Common myeloid progenitor, CD34-positive (primary cell): ENCODE measurements at places on chromosomes 7 and 10.

DNA sequence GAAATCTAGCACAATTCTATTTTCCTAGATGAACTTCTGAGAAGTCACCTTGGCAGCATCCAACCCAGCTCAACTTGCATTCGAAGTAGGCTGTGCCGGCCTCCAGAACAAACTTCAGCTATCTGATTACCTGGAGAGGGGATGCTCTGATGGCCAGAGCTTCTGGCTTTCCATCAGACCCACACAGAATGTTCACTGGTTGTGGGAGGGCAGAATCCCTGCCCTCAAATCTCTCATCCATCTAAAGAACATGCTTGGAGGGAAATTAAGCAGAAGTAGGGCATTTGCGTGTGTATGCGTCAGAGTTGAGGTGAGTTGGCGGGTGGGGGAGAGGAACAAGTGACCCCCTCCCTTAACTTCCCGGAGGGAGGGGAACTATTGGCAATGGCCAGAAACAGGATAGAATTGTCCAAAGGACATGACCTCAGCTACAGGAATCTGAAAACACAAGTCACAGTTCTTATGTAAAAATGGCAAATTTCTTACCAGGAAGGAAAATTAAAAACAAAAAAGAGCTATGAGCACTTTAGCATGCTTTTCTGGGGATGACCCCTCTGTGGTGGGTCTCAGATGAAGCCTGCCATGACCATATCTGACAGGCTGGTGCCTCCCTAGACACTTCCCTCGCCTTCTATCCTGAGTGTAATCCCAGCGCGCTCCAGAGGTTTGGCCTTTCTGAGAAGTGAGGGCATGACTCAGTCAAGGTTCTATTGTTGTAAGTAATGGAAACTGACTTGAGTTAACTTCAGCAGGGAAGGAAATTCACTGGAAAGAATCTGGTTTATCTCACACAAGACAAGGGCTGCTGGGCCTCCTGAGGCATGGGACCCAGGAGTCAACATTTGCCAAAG is 278.8 kb downstream of the RPS24 start:
- DNase-seq, result no peak

- DNase-seq, result no peak
Observed at GRCh38 chr10:78765726-78766335, 302.9 kb upstream of the ZMIZ1 start.

DNA sequence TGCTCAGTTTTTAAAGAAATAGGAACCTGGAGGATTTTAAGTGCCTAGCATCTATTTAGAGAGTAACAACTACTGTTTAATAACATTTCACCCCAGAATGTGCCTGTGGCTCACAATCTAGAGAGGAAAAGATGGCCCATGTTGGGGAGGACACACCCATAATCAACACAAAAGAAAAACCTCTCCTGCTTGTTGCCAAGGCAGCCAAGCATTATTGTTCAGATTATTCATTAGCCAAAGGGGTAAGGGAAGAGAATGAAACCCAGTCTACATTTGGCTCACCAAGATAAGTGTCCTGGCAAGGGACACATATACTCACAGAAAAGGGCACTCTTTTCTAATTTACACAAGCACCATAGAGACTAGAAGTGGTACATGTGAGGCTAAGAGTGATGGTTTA is 17.7 kb upstream of the IFIT1B start:
- peak; percentile 52 for DNase-seq

GRCh38 chr7:147829016-147829415 is 761.5 kb upstream of the C7orf33 start:
- DNase-seq, result no peak

- no peak for DNase-seq
Observed at GRCh38 chr10:102621443-102622325, 22.6 kb upstream of the TRIM8 start.

GRCh38 chr10:27646604-27647175 is 98.9 kb downstream of the MKX start:
- DNase-seq, result no peak

- DNase-seq, result no peak
Observed at GRCh38 chr10:93941606-93942005, 47.8 kb downstream of the SLC35G1 start.

- DNase-seq, result no peak
Observed at GRCh38 chr7:155233311-155234157, 64.1 kb upstream of the INSIG1 start.

GRCh38 chr10:20970708-20971107 is 73.6 kb upstream of the NEBL start:
- DNase-seq, result no peak

DNA sequence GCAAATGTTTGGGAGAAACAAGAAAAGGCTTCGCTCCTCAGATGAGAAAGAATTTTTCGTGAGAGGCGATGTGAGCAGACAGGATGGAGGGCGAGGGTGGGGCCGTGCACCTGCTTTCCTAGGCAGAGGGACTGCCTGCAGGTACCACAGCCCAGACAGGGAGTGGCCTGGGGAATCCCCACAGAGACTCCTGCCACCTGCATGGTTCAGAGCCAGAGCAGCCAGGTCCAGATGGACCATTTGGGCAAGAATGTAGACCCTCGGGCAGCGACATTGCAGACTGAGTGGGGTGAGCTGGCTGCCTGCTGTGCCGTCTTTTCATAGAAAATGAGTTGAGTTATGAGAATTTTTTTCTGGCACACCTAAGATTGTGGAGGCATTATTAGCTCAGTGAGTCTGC is 216.8 kb downstream of the SNX10 start:
- no peak for DNase-seq

DNA sequence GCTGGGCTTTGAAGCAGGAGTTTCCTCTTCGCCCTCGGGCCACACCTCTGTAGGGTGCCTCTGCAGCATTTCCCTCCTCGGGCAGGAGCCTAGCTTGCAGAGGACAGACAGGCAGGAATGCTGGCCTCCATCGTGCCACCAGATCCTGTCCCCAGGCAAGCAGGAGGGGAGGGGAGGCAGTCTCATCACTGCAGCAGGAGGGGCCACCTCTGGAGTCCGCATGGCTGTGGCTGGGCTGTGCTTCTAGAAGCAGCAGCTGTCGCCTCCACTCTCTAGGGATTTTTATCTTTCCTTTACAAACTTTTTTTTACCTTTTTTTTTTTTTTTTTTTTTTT is 181.4 kb downstream of the CUX1 start:
- peak; percentile 29 for DNase-seq

DNA sequence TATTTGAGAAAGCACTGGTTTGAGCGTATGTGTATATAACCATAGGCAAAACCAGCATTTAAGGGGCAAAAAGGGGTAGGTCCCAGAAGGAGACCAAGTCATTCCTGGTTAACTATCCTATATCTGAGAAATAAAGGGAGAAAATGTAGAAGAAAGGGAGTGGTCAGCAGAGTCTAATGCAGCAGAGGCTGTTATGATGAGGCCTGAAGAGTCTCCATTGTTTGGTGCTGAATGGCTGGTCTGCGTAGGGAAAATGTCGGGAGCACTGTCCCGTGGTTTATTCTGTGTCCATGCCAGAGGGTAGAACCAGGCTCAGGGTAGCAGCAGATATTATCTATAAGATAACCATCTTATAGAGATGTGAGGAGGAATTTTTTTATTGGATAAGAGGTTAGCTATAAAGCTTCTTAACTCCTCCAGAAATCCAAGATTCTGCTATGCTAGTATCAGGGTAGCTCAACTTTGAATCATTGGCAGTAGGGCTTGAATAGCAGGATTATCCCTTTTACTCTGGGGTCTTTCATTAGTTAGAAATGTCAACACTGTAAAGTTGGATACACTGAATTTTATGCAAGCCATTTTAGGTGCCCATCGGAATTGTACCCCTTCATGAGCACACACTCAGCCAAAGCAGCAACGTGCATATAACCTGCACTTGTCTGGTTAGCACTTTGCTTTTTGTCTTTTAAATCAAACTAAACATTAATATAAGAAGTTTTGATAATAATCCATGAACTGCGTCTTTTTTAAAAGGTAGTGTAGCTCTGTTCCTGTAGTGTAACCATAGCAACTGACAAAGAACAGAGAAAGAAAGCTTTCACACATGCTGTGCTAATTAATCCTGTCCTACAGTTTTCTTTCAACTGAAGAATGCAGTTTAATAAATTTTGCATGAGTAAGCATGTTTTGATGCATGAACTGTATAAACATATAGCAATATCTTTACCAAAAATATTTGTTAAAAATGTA is 312.0 kb upstream of the FZD1 start:
- no peak for DNase-seq

- no peak for DNase-seq
Observed at GRCh38 chr7:17486835-17487234, 188.4 kb downstream of the AHR start.

- no peak for DNase-seq
Observed at GRCh38 chr10:22658745-22659410, 55.5 kb downstream of the PIP4K2A start.

DNA sequence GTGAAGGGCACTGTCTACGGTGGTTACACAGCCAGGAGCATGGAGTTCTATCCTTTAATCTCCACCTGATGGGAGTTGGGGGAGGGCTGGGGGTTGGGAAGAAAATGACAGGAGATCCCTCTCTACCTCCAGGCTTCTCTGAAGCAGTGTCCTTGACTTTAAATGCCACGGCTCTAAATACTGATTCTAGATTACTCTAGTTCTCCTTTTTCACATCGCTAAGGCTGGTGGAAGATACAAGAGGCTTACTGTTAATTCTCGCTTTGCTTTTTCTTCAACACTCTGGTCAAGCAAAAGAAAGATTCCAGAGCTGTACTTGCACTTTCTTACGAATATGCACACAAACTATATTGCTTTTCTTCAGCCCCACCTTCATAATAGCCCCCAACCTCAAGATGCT is 30.5 kb downstream of the ARL3 start:
- DNase-seq, result no peak

DNA sequence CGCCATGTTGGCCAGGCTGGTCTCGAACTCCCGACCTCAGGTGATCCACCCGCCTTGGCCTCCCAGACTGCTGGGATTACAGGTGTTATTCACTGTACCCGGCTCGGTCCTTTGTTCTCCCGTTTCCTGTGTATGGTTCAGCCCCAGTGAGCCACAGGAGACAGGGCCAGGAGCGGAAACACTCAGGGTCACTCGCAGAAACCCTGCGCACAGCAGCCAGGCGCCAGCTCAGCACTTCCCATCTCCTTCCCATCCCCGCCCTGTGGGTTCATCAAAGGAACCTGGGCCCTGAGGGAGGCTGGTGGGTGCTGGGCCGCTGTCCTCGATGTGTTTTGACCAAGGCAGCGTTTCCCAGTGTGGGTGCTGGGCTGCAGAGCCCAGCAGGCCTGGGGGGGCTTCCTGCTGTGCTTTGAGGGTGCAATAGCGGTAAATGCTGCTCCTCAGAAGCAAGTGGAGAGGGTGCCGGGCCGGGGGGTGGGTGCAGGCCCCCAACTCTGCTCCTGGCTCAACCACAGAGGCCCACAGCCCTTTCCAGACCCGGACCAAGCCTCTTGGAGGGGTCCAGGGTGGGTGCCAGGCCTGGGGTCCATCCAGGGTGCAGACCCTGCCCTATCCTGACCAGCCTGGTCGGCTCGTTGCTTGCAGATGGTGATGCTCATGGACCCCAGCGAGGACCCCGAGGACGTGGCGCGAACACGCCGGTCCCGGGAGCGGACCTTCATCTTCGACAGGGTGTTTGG is 15.3 kb upstream of the CHST12 start:
- no peak for DNase-seq

DNA sequence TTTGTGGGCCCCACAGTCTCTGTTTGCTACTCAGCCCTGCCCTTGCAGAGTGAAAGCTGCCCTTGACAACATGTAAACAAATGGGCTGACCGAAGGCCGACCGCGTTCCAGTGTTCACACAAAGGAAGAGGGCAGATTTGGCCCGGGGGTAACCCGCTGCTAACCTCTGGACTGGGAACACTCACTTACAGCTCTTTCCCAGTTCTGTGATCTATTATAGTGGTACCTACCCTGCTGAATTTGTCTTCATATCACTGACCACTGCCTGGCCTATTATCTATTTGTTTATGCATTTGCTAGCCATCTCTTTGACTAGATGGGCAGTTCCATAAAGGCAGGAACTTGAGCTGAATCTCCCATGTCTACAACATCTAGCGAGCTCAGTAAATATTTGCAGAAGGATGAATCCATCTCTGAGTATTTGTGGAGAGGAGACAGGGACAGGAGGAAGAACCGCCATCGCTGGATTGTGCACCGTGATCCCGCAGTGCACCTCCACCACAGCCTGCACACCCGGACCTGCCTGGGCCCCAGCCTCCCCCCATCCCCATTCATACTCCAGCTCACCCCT is 15.2 kb downstream of the SLC29A3 start:
- no peak for DNase-seq

- DNase-seq, result no peak
Observed at GRCh38 chr7:136523571-136523970, 344.9 kb upstream of the CHRM2 start.

DNA sequence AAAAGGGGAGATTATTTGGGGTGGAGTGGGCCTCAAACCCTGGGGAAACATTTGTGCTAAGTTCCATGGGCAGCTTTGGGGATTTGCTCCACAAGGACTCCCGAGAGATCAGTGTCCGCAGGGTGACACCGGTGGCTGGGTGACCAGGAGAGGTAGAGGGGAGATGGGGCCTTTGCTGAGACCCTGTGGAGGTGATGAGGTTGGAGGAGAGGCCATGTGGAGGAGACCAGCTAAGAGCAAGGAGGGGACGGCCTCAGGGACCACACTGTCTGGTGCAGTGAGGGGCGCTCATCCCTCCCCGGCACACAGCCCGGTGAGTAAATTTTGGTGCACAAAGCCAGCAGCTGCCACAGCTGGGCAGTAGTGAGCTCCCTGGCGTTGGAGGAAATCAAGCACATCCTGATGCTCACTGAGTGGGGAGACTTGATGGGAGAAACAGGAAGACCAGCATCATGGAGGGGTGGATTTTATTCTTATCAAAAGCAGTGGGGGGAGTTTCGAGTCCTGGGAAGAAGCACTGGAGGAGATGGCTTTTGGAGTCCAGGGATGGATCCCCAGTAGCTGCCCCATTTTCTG is 20.2 kb upstream of the ELFN1 start:
- no peak for DNase-seq

- DNase-seq, result no peak
Observed at GRCh38 chr7:33262476-33262875, 133.1 kb downstream of the BBS9 start.

DNA sequence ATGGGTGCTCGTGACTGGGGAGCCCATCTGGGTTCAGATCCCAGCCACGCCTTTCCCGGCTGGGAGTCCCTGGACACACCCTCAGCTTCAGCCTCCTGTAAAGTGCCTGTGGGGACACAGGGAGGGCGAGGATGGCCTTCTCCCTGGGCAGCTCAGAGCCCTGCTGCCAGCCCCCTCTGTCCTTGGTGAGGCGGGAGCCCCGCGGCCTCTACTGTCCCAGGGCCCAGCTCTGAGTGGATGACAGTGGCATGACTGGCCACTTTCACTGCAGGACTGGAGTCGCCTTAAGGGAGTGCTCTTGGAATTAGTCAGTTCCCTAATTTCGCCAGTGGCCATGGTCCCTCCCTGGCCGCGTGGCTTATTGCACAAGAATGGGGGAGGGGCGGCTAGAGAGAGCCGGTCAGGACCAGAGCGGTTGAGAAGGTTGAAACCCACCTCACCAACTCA is 4.6 kb downstream of the BRI3 start:
- DNase-seq, result no peak
